ENCODE measurements at places on chromosomes 3 and 15.

DNA sequence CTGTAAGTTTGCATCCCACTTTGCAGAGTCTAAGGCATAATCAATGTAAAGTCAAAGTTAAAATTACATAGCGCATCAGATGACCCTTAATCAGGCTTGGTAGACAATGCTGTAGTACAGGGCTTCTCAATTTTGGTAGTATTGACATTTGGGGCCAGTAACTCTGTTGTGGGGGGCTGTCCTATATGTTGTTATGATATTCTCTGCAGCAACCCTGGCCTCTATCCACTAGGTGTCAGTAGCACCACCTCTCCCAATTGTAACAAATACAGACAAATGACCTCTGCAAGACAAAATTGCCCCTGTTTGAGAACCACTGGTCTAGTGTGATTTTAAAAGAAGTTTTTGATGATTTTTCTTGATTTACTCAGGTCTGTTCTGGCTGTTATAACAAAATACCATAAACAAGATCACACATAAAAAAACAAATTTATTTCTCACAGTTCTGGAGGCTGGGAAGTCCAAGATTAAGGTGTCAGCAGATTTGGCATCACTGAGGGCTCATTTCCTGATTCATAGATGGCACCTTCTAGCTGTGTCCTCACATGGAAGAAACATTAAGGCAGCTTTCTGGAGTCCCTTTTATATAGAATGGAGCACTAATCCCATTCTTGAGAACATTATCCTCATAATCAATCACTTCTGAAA, 37.6 kb upstream of the SLC9A9 start:
- DNase-seq = peak; percentile 48

GRCh38 chr3:156843071-156843808, 17.1 kb downstream of the LEKR1 start:
- DNase-seq = no peak

GRCh38 chr3:71528816-71529215, 54.7 kb downstream of the FOXP1 start:
- no peak for DNase-seq

DNA sequence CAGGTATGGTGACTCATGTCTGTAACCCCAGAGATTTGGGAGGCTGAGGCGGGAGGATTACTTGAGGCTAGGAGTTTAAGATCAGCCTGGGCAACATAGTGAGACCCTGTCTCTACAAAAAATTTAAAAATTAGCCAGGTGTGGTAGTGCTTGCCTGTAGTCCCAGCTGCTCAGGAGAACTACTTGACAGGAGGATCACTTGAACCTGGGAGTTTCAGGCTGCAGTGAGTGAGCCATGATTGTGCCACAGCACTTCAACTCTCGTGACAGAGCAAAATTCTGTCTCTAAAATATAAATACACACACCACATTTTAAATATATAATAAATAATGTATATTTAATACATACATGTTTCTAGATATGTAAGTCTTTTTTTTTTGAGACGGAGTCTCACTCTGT, 53.5 kb upstream of the TEX264 start:
- DNase-seq = no peak

GRCh38 chr3:32912046-32912445, 39.4 kb upstream of the CCR4 start:
- DNase-seq = no peak

DNA sequence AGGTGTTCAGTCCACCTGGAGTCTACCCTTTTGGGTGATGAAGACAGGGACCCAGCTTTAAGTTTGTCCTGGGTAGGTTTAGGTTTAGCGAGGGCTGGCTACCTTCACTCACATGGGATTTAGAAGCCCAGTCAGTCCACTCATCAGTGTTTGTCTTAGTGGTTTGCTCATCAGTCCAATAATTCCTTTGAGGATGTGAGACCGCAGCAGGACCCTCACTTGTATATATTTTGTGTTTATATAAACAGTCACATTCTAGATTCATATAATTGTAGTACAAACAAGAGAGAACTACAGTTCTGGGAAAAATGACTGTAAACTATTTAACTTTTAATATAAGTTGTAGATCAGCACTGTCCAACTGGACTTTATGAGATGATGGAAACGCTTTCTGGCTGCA, 18.2 kb downstream of the EFCC1 start:
- no peak for DNase-seq

- no peak for DNase-seq
Observed at GRCh38 chr3:80263260-80263659, 495.5 kb upstream of the ROBO1 start.

- DNase-seq = no peak
Observed at GRCh38 chr3:141294301-141294700, 62.7 kb downstream of the PXYLP1 start.

DNA sequence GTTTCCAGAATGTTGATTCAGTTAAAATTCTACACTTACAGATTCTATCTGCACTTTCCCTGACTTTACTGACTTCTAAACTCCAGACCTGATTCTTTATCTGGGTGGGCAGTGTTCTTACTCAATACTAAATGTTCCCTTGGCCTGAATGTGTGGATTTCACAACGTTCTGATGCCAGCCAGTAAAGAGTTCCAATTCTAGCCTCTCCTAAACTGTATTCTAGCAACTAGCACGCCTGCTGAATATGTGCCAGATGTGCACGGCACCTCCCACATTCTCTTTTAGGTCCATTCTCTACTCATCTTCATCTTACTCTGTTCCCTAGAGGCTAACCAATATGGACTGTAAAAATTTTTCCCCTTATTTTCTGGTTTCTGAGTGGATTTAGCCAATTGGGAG, 479.5 kb upstream of the AGTR1 start:
- no peak for DNase-seq

- DNase-seq = no peak
Observed at GRCh38 chr3:99817047-99817436, 620 bp upstream of the CMSS1 start.

GRCh38 chr15:95825671-95826411, 504.7 kb upstream of the NR2F2 start:
- no peak for DNase-seq

GRCh38 chr3:179363332-179363731, 15.8 kb downstream of the MFN1 start:
- DNase-seq = no peak

DNA sequence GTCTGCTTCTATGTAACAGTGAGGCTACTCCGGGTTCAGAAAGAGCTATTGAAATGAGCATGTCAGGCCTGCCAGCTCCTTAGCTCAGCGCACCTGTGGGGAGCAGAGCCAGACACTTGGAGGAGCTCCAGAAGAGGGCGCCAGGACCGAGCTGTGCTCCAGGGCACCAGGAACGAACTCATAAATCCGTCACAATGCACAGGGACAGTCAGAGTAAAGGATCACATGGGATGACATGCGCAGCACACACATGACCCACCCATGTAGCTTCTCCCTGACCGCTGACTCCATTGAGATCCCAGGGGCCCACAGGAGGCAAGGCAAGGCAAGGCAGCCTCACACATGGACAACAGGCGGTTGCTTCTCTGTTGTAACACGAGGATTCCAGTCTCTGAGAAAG, 26.0 kb upstream of the GNB5 start:
- DNase-seq = no peak

GRCh38 chr3:53486961-53487654, 7.3 kb upstream of the CACNA1D start:
- no peak for DNase-seq

DNA sequence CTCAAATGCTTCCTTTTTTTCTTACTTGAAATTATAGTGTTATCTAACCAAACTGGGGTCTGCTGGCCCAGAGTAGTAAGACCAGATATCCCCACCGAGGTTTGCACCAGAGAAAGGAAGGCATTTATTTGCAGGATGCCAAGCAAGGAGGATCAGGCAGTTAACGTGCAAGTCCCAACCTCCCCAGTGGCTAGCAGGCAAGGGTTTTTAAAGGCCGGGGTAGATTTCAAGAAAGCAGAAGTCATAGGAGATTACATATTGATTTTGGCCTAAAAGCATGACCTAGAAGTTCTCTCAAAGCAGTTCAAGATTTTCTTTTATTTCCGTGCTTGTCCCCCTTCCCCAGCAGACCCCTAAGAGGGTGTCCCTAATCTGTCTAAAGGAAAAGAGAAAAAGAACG, 32.8 kb upstream of the STRIT1 start:
- DNase-seq = no peak

- DNase-seq = no peak
Observed at GRCh38 chr15:58495891-58496408, 64.2 kb downstream of the LIPC start.

DNA sequence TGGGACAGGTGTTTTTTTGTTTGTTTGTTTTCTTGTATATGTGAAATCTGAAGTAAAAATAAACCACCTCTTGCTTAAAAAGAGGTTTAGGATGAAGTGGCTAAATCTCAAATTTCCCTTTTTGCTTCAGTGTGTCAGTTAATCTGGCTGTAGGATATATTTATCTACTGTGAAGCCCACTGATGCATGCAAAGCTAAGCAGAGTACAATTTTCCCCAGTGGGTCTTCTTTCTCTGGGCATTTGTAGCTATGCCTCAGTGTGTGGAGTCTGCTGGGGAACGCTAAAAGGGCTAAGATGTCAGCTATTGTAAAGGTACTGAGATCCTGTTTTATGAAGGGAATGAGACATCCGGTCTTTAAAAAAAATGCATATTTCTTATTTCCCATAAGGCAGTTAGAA, 190.6 kb downstream of the TCF12 start:
- no peak for DNase-seq

DNA sequence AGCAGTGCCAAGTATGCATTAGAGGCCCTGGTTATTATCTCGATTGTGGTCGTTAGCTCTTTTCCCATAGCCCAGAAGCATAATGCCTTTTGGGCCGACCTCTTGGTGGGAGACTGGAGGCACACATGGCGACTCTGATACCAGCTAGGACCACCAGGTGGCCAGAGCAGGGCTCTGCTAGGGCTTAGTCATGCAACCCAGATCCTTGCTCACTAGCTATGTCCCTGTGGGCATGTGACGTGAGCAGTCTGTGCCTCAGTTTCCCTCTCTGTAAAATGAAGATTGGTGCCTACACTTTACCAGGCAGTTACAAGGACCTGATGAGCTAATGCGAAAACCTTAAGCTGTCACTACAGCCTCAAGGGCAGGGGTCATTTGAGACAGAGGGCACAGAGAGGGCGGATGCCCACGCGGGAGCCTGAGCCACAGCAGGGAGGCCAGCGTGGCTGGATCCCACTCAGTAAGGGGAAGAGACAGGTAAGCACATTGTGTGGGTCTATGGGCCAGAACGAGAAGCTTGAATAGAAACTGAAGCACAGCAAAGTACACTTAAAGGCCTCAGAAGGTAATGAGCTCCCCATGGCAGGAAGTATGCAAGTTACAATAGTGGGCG, 8.8 kb downstream of the KLF15 start:
- DNase-seq = no peak

GRCh38 chr15:78880813-78881212, 8.1 kb downstream of the MORF4L1 start:
- DNase-seq = no peak

GRCh38 chr3:107404727-107405469, 27.7 kb downstream of the CCDC54 start:
- DNase-seq = no peak

DNA sequence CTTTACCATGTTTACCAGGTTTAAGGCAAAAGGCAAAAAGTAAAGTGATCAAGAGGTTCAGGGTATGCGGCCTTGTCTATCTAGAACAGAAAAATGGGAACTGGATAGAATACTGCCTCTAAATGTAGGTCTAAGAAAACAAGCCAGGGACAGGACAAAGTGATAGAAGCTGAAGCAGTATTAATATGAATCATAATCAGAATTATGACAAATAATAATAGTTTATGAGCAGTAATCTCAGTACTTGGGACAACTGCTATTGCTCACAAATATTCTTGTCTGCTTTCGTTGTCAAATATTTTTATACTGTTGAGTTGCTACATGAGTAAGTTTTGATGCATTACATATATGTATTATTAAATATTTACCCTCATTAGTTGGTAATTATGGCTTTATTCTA, 356.9 kb upstream of the RBMS3 start:
- no peak for DNase-seq

GRCh38 chr3:51401735-51402134, 10.7 kb downstream of the RBM15B start:
- DNase-seq = no peak

GRCh38 chr3:103181160-103181559, 746.3 kb downstream of the ZPLD1 start:
- DNase-seq = no peak

DNA sequence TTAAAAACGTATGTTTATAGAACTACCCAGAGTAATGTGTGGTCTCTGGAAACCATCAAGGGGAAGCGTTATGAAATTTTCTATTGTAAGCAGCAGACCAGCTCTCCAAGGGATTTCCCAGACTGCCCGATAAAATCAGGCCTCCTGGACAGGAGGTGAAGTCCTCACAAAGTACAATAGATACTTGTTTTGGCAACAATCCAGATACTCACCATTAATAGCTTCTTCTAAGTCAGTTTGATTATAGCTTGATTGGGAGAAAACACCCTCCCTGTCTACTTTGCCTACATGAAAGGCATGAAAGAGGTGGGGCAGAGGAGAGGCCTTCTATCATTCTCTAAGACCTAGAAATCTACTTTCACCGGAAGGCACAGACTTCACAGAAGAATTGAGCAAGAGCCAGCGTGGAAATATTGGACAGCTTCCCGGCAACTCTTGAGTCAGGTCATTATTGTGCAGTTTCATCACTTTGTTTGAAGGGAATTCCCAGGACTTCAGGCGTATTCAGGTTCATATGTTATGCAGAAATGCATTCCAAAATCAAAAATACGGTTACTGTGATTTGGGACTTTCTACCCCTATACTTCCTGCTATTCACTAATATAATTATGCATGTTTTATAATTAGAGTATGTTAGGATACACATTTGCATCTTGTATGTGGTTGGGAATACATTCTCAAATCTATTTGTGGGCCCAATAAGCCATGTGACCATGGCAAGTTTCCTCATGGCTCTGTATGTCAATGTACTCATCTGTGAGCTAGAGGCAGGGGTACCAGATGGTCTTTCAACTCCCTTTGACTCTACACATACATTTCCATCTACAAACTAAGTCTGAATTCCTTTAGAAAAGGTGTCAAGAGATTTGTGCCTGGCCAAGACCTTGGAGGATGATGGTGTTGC, 103.5 kb downstream of the CD47 start:
- peak; percentile 39 for DNase-seq

GRCh38 chr3:49653621-49654020, 20.5 kb upstream of the APEH start:
- no peak for DNase-seq

- peak; percentile 62 for DNase-seq
Observed at GRCh38 chr3:179146911-179147513, 1.1 kb upstream of the PIK3CA start.

DNA sequence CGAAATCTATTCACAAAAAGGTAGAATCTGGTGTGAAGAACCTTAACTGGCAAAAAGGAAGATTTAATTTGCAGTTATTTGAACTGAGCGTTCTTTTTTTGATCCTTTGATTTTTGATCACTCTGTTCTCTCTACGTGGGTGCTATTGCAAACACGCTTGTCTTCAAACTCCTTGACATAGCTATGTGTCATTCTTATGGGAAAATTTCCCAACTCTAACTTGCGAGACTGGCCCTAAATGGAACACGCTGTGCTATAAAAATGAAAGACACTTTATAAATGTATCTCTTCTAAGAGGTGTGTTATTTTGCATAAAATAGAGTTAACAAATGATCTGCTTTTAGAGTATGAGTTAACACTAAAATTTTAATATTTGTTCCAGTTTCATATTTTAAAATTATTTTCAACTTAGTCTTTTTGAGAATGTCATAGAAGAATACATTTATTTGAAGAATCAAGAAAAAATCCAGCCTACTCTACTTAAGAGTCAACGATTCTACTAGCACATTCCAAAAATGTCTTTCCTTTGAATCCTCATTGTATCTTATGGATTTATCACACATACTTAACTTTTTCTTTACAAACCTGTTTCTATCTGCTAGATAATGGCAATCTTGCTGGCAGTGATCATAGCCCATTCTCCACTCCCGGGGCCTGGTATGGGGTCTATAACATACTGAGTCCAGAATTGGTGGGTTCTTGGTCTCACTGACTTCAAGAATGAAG, 610.0 kb upstream of the TBL1XR1 start:
- DNase-seq = no peak

All from NCI-H748 treated with DMSO at 0.1 percent for 48 hours (cell line).